ENCODE measurements at places on chromosomes 2 and 18.

- no peak for DNase-seq
Observed at GRCh38 chr18:38421021-38421420, 855.4 kb upstream of the CELF4 start.

GRCh38 chr18:7020995-7021777, 96.4 kb downstream of the LAMA1 start:
- no peak for DNase-seq

DNA sequence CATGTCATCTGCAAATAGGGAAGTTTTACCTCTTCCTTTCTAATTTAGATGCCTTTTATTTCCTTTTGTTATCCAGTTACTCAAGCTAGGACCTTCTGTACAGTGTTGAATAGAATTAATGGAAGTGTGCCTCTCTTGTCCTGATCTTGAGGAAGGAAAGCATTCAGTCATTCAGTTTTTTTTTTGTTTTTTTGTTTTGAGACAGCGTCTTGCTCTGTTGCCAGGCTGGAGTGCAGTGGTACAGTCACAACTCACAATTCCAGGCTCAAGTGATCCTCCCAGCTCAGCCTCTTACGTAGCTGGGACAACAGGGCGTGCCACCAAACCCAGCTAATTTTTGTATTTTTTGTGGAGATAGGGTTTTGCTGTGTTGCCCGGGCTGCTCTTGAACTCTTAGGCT, 203.9 kb upstream of the ALPP start:
- no peak for DNase-seq

- no peak for DNase-seq
Observed at GRCh38 chr2:69077252-69077950, 64.4 kb downstream of the ANTXR1 start.

- DNase-seq: no peak
Observed at GRCh38 chr2:16313235-16313975, 352.2 kb downstream of the CYRIA start.

DNA sequence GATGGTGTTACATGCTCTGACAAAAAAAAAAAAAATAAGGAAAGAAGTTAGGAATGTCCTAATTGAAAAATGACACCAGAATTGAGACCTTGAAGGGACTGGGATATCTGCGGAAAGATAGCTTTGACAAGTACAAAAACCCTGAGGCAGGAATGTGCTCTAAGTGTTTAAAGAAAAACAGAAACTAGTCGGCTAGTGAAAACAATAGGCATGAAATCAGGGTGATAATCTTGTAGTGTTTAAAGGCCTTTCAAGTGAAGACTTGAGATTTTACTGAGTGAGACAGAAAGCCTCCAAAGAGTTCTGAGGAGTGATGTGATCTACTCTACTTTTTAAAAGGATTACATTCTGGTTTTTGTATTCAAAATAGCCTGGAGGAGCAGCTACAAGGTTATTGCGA, 107.4 kb downstream of the COBLL1 start:
- no peak for DNase-seq

DNA sequence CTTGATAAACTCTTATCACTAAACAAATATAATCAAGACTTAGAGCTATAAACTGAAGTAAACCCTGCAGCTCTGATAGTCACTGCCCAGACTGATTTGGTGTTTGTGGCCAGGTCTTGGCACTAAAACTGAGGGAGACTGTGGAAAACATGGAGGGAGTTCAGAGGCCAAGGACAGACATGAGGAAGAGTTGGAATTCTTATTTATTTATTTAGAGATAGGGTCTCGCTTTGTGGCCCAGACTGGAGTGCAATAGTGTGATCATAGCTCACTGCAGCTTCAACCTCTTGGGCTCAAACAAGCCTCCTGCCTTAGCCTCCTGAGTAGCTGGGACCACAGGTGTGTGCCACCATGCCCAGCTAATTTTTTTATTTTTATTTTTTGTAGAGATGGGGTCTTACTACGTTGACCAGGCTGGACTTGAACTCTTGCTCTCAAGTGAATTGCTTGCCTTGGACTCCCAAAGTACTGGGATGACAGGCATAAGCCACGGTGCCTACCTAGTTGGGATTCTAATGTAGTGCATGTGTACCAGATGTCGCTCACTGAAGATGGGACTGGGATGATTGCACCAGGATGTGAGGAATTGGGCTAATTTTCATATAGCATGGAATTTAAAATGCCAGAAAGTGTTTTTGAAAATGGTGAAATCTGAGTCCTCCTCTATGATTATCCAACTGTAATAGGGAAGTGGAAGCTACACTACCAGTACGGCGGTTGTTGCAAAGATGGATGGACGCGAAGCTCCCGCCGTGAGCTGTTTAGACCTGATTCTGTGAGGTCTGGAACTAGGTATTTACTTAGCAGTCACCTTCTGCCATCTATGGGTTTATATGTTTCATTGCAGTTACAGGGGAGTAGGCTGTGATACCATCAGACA, 52.7 kb upstream of the CTLA4 start:
- peak; percentile 52 for DNase-seq

DNA sequence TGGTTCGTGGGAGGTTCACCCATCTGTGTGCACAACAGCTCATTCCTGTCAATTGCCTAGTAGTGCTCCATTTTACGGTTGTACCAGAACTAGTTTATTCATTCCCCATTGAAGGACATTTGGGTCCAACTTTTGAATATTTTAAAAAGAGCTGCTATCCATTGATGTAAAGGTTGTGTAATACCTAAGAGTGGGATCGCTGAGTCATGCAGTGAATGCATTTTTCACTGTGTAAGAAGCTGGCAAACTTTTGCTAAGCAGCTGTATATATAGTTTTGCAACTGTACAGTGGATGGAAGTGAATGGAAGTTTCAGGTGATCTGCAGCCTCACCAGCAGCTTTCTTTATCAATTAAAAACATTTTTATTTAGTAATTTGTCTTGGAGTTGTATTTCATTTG, 104.5 kb downstream of the DCDC2C start:
- DNase-seq: no peak

GRCh38 chr2:175135177-175135576, 32.8 kb downstream of the ATF2 start:
- DNase-seq: no peak

DNA sequence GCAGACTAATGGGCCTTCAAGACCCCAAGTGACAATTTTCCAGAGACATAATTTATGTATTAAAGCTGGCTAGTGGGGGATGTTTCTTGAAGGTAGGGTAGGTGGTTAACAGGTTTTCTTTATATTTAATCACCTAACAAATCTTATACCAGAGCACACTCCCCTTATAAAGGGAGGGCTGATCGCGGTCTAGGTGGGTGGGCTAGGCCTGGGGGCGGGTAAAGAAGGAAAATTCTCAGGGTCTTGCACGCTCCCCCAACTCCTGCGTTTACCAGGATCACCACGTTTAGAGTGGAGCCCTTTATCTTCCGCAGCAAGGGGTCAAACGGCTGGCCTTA, 19.9 kb upstream of the CXXC1 start:
- no peak for DNase-seq

GRCh38 chr2:30675758-30676157, 131.5 kb downstream of the CAPN13 start:
- DNase-seq: no peak

GRCh38 chr2:198314559-198315153, 510.3 kb downstream of the PLCL1 start:
- no peak for DNase-seq

DNA sequence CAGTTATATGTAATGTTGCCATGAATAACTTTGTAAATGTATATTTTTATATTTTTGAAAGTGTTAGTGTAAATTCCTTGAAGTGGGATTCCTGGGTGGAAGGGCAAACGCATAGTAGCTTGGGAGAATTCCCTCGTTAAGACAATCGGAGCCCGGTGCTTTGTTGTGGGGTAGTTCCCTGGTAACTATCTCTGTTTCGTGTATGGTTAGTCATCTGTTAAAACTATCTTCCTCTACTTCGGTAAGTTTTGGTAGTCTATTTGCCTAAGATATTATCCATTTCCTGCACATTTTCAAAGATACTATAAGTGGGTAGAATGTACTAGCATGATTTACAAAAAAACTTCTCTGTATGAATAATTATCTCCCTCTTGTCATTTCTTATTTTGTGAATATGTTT, 113.8 kb upstream of the NRXN1 start:
- DNase-seq: no peak

DNA sequence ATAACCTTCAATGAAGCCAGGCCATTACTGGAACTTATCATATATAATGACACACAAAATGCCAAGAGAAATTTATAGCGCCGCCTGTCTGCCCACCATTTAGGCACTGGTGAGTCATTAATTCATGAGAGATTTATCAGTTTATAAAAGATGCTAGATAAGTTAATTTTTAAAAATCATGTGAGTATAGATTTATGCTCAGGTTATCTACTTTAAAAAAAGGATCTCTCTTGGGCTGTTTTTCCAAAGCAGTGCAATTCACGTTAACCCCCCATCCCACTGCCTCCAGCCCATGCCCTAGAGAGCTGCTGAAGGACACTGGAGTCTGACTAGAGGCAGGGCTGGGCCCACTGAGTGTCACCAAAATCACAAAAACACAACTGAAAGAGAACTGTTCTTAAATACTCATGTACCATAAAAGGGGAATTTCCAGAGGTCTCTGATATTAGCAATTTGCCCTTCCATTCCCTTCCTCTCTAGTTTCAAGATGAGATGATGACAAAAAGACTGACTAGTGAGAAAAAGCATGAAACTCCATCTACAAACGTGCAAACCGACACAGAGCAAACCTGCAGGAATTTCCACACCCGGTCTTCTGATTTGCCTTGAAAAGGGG, 160.8 kb downstream of the BCL2 start:
- DNase-seq: peak; percentile 62

- no peak for DNase-seq
Observed at GRCh38 chr2:47190188-47190881, 35.2 kb upstream of the STPG4 start.

DNA sequence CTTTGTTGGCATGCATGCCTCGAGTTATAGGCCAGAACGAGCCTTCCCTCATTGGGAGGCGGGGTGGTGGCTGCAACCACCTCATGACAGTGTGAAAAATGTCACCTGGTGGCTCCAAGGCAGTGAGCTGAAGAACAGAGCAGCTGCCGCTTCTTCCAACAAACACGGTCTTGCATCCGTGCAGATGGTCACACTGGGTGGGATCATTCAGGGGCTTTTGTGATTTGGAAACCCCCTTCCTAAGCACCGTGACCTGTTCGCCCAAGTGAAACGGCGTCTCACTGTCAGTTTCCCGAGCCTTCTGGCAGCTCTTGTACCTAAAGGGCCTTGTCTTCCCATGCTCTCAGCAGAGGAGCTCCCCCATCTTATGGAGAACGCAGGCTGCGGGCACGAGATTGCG, 159.7 kb downstream of the NAPG start:
- no peak for DNase-seq

DNA sequence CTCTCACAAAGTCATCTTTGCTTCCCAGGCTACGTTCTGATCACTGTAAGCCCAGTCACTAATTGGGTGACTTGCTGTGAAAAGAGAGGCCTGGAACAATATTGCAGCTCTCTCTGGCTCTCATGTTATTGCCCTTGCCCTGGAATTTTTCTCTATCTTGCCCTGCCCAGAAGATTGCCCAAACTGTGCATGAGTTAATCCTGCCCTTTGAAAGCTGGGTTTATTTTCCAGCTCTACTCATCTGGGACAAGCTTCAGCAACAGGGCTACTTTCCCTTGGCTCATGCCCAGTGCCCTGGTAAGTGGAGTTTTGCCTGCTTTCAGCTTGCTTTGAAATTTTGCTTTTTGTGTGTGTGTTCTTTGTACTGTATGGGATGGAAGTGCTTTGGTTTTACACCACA, 6.9 kb upstream of the EHBP1 start:
- DNase-seq: no peak

GRCh38 chr2:138779406-138779780, 797 bp downstream of the NXPH2 start:
- DNase-seq: no peak

DNA sequence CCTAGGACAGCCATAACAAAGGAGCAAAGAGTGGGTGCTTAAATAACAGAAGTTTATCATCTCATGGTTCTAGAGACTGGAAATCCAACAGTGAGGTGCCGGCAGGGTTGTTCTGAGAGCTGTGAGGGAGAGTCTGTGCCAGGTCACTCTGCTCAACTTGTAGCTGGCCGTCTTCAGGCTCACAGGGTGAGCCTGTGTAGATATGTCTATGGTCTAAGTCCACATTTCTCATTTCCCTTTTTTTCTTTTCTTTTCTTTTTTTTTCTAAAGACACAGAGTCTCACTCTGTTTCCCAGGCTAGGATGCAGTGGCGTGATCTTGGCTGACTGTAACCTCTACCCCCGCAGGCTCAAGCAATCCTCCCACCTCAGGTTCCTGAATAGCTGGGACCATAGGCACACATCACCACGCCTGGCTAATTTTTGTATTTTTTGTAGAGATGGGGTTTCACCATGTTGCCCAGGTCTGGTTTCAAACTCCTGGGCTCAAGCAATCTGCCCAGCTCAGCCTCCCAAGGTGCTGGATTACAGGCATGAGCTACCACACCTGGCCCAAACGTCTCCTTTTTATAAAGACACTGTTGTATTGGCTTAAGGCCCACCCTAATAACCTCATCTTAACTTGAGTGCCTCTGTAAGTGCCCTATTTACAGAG, 142.2 kb downstream of the SP3 start:
- DNase-seq: no peak

DNA sequence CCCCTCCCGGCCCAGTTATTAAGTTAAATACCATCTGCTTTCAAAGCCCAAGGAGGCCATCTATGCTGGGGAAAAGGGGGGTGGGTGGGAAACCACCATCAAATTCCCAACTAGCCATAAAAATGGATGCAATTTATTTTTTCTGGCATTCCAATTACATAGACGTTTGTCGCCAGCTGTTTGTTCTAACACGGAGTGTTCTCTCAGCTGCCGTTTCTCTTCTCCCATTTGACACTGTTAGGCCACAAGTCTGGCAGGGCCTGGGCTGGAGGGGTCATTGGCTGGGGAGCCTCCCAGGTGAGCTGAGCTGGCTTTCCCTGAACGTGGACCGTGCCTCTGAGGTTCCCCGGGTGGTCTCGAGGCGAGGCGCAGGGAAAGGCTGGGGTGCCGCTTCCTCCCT, 16.6 kb downstream of the ATOH8 start:
- DNase-seq: no peak

DNA sequence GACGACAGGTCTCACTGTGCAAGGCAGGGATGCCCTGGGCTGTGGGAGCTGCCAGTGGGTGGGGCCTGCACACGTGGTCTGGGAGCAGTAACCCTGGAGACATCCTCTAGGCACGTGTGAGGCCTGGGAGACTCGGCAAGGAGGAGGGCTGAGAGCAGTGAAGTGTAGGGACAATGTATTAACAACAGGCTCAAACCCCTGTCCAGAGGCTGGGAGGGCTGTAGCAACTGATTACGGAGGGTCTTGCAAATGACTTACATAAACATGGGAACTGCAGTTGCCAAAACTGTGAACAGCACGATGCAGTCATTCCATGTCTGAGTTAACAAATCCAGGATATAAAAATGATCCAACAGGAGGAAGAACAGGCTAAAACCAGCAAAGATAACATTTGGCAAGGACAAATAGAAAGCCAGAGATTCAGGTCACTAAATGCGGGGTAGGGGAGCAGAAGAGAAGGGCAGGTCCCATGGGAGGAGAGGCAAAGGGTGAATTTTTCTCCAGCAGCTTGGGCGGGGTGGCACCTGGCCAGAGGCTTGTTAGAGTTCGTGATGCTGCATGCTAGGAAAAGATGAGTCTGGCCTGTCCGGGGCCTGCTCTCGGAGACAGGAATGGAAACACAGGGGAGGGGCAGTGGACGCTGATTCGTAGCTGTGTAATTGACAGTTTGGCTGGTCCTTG, 44.9 kb downstream of the CYP27C1 start:
- no peak for DNase-seq
